WERI-Rb-1 (cell line): ENCODE measurements at places on chromosomes 11 and 22.

- DNase-seq = peak; percentile 27
These were observed 7.1 kb downstream of the PRPF19 start for GRCh38 chr11:60899046-60899936.

- DNase-seq = no peak
These were observed 33.8 kb downstream of the PDGFD start for GRCh38 chr11:104130161-104130560.

DNA sequence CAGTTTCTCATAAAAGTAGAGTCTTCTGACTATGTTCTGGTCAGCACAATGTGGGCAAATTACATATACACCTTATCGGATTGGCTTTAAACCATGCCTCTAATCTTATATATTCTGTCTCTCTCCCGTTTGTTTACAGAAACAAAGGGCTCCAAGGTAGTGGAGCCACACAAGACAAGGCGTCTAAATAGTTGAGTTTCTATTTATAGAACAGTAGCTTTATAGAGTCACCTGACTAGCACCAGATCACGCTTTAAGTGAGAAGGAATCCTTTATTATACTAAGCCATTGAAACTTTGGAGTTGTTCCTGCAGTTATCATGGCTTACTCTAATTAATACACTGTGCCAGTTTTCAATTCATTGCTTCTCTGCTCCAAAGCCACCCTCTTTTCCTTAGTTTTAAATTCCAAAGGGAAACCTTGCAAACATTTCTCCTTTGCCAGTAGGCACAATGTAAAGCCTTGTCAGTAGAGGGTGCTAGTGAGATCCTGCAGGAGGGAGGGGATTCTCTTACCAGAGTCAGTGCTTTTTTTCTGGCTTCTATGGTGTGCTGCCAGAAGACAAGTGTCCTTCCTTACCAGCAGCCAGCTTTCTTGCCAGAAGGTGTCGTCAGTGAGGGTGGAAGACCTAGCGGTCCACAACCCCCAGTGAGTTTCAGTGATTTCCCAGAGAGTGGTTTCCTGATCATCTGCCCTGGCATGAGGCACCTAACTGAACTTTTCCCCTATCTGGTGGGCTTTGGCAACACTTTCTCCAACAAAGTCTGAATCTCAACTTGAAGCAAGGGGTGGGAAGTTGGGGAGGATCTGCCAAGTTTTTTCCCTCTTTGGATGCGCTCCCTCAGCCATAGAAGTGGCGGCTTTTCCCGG, 71.7 kb downstream of the RAB38 start:
- peak; percentile 52 for DNase-seq

DNA sequence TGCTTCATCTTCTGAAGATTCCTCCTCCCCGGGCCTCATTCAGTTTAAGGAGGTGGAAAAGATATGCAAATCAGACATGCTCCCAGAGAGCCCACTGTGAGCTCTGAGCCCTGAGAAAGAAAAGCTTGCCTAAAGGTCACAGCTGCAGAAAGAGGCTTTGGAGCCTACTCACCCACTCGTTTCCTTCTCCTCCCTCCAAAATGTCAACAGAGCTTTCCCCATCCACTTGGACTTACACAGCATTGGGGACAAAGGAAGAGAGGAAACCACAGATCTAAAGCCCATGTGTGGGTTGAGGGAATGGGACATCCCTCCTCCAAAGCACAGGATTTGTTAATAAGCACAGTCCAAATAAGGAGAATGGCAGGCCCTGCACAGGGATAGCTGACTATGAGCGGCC, 158.4 kb downstream of the ETS1 start:
- no peak for DNase-seq

- peak; percentile 55 for DNase-seq
These were observed 65.5 kb downstream of the GGTLC2 start for GRCh38 chr22:22709719-22710445.

GRCh38 chr11:33778675-33779074, 4.4 kb upstream of the FBXO3 start:
- peak; percentile 67 for DNase-seq

DNA sequence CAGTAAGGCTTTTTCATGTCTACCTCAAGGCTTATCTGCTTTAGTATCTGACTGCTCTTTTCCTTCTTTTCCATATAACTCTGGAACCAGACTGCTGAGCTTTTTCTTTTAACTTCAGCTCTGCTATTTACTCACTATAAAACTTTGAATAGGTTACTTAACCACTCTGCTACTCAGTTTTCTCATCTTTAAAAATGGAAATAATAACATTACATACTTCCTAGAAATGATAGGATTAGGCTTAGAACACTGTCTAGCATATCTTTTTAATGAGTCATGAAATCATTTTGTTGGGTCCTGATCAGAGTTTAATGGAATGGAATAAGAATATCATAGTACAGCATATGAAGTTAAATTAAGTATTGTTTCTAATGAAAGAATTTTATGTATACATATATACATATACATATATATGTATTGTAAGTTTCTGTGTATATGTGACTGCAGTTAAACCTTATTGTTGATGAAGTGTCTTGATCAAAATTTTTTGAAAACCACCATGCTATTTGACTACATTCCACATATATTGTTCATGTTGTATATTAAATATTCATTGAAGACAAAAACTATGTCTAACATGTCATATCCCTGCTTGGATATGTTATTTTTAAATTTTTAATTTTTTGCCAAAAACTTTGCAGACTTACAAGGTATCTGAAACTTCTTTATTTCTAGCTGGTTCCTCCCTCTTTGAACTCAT, 120.2 kb downstream of the METTL15 start:
- DNase-seq = no peak

- no peak for DNase-seq
These were observed 94.8 kb upstream of the RTL6 start for GRCh38 chr22:44592824-44593148.

DNA sequence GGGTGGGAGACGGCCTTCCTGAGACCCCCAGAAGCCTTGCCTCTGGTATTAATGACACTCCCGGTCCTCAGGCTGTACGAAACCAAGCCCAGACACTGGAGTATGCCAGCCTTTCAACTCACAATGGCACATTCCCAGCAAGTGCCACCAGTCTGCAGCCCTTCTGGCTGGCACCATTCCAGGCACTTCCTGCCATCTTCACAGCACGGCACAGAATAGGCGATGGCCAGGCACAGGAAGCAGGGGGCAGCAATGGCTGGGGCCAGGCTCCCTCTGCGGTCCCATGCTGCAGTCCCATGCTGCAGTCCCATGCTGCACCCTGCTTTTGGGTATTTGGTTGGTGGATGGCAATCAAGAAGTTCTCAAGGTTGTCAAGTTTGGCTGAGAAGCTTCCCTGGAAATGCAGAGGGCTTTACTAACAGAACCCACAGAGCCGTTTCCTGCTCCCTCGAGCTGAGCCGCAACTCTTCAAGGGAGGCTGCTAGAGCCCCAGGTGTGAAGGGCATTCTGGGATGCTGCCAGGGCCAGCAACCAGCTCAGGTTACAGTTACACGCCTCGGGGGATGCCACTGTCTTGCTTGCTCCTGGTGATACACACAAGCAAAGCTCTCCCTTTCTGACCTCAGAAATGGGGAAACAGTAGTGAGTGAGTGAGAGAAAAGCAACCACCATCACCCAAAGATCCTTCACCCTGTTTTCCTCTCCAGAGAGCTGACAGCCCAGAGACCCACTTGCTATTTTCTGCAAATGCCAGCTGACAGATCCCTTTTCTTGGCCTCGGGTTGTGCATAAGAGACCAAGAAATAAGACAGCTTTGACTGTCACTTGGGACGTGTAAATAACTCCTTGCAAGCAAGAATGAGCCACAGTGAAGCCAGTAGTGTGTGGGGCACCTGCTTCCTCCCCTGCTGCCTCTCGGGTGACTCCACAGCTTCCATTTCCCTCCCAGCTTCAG, 23.9 kb downstream of the LRFN4 start:
- DNase-seq = no peak

GRCh38 chr11:130122141-130122575, 37.4 kb upstream of the ST14 start:
- no peak for DNase-seq

GRCh38 chr22:33747576-33748180, 172.6 kb downstream of the LARGE1 start:
- DNase-seq = no peak

DNA sequence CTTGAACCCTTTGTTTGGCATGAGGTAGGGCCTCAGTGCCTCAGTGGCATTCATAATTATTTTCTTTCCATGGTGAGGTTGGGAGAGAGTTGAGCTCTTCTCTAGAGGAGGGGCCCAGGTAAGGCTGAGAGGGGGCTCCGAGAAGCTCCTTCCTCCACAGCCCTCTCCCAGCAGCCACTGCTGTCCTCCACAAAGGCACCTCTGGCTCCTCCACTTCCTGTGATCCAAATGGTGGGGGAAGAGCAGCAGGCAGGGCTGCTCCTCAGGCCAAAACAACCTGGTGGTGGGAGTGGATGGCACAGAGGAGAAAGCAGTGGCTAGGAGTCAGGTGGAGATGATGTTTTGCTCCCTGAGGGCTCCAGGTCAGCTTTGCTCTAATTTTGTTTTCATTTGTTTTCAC, 13.3 kb downstream of the ROBO4 start:
- DNase-seq = no peak

DNA sequence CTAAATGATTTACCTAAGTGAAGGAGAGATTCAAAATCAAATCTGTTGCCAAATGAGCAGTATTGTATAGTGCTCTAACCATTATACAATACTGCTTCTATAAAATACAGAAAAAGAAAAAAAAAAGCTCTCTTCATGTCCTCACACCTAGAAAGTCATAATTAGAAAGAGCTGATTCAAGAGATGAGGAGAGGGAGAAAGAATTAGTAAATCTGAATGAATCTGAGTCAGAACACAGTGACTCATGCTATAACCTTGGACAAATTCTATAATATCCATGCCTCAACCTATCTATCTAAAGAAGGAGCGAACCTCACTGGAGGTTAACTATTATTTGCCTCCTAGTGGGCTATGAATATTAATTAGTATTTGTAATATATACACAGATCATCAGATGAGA, 29.4 kb downstream of the AMBRA1 start:
- no peak for DNase-seq

- DNase-seq = no peak
These were observed 49.8 kb downstream of the PACSIN2 start for GRCh38 chr22:42964994-42965699.

GRCh38 chr11:27545946-27546345, 39.4 kb upstream of the LIN7C start:
- peak; percentile 27 for DNase-seq

- DNase-seq = peak; percentile 86
These were observed 864 bp upstream of the USP28 start for GRCh38 chr11:113876074-113876797.

DNA sequence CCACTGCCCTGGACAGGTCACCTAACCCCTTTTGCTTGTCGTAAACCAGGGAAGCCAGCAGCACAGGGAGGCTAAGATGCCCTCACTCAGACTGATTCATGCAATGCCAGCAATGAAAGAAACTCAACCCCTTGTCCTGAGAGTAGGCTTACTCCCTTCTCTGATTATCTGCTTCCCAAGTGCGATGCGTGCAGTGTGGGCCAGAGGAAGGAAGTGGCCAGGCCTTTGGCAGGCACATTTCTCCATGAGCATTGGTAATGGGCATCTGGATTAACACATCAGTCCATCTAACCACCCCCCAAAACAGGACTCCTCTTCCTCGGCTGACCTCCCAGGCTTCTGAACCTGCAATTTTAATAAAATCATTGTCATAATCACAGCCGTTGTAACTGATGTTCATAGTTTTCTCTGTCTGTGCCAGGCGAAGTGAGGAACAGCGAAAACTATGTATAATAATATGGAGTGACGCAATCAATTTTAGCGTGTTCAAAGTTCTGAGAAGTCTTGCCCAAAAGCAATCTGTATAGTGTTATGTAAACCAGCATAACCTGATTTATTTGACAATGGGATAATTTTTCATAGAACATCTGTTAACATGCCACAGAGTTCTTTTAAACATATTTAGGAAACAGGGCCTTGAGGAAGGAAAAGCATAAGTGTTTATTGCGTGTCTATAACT, 33.9 kb downstream of the TST start:
- no peak for DNase-seq

DNA sequence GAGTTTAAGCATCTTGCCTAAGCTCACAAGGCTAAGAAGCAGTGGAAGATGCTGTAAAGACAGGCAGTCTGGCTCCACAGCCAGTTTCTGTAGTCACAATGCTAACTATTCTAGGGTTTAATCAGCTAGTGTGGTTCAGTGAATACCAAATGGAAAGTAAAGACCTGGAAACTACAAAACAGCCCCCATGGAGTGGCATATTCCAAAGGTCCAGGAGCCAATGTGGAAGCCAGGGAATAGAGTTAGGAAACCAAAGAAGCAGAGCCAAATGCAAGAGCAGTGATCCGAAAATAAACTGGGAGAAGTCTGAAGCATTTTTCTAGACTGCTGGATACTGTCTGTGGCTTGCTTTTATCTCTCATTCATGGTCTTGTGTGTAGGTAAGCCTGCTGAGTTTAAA, 731.2 kb upstream of the ANO5 start:
- no peak for DNase-seq

DNA sequence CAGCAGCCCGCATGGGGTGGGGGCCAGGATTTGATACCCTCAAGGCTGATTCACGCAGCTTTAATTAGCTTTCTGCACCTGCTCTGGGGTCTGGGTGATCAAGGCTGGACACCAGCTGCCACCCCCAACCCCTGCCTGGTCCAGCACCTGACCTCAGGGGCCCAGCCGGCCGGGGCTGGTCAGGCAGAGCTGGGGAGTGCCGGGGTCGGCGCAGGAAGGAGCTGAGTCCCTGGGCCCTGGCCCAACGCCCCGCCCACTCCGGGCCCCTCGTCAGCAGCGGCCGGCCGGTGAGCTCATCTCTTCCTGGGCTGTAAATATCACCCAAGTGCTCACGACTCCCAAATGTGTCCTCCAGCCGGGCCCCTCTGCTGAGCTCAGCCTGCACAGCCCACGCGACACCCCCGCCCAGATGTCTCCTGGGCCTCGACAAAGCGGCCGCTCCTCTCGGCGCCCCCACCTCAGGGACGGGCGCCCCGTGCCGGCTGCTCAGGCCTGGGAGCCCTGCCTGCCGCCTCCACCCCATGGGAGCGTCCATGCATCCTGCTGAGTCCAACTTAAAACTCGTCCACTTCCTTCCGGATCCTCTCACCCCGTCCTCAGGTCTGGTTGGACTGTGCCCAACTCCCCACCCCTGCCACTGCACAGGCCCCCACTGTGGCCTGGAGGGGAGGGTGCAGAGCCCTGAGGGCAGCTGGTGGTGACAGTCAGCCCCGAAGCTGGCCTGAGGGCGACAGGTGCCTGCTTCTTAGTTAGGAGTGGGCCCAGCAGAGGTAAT, 29.0 kb downstream of the RTN4R start:
- peak; percentile 71 for DNase-seq

- no peak for DNase-seq
These were observed 128.1 kb downstream of the FANCF start for GRCh38 chr11:22497474-22497873.

DNA sequence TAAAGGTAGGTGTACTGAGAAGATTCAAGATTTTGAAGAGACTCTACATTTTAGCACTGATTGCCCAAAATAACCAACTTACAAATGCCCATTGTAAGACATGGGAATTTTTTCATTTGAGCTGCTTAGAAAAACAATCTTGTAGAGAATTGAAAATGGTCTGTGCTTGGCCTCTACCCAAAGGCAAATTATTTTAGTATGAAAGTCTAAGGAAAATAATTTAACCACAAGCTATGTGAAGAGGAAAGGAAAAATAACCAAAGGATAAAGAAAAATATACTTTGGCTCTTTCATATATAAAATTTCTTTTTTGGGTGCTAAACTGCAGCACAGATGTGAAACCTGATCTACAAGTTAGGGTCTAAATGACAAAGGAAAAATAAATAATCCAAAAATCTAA, 54.9 kb downstream of the ME3 start:
- DNase-seq = no peak
